ENCODE measurements at places on chromosomes 16 and 17. TPM values are rescaled to one million over a fixed set of nuclear protein-coding genes. Genes with fewer than 3 reads are reported as not detected.

Gene DNASE1L2
- 0.55 TPM for polyA plus RNA-seq

Gene ASB16
- 0.15 TPM for polyA plus RNA-seq

Gene HOXB7
- polyA plus RNA-seq, result not detected

Gene TLCD2
- polyA plus RNA-seq, result 7.8 TPM

Gene ASIC2
- polyA plus RNA-seq, result 14.4 TPM

Gene ALDH3A2
- polyA plus RNA-seq, result 153 TPM

Gene OR1F1
- not detected for polyA plus RNA-seq

Gene NPIPB5
- polyA plus RNA-seq, result 195 TPM

Gene OR3A2
- not detected for polyA plus RNA-seq

Gene RBFOX1
- 0.54 TPM for polyA plus RNA-seq

Gene SERPINF2
- polyA plus RNA-seq, result 29.9 TPM

Gene CHRNB1
- 10.3 TPM for polyA plus RNA-seq

Gene SHBG
- polyA plus RNA-seq, result 2.6 TPM

Gene DNAH17
- polyA plus RNA-seq, result not detected

Gene KRT9
- not detected for polyA plus RNA-seq

Gene CDRT15
- polyA plus RNA-seq, result 0.40 TPM

Gene ALOX12
- not detected for polyA plus RNA-seq

Gene KRT39
- polyA plus RNA-seq, result not detected

Gene CSH2
- 0.32 TPM for polyA plus RNA-seq

Gene RCVRN
- 0.12 TPM for polyA plus RNA-seq

Gene KRTAP16-1
- not detected for polyA plus RNA-seq

Gene EFNB3
- not detected for polyA plus RNA-seq

Gene IGFALS
- 0.22 TPM for polyA plus RNA-seq

Gene TP53TG3
- not detected for polyA plus RNA-seq

Data from small intestine (tissue), 16 donors.